Left colon (tissue), 2 donors: ENCODE measurements at places on chromosomes 13 and 19. TPM values are rescaled to one million over a fixed set of nuclear protein-coding genes. Genes with fewer than 3 reads are reported as not detected.

DNA sequence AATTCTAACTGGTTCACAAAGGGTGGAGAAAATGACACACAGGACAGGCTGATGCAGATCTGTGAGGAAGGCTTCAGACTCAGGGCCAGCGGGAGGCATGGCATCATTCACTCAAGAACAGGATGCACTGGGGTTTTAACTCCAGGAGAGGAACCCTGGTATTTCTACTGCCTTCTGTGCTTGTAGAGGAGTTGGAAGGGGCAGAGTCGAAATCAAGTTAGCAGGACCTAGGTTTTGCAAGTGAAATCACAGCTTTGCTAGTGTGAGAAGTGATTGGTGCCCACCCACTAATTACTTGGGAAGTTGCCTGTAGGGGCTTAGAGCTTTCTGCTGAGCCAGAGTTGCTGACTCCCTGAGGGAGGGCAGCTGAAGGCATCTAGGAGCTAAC lies 92.7 kb downstream of the AKAP11 start:
- no peak for DNase-seq

DNA sequence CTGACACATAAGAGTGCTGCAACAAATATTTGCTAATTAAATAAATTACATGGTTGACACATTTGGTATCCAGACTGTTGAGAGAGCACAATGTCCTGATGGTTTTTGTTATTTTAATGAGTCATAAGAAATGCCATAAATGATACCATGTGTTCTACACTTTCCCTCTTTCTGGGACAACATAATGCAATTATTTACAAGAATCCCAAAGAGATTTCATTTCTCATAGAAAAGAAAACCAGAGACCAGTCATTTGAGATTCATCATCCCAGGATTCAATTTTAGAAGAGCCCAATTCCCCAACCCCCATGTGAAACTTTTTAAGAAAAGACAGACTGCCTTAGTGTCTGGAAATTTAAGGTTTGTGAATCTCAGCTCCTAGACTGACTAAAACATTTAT lies 399.6 kb downstream of the DCT start:
- no peak for DNase-seq

DNA sequence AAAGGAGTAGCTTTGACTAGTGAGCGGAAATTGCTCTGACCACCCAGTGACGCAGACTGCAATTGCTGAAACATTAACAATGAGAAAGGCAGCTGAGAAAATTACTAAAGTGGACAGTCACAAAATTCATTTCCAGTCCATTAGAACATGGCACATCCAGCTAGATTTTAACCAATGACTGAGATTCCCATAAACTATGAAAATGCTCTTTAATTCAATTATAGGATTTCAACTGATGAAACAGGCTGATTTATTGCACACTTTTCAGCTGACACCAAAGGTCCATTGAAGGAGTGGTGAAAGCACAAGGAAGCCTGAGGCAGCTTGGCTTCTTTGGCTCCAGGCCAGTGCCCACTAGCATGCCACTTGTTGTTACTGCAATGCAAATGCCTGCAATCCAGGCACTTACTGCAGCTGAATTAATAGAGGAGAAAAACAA lies 933.4 kb downstream of the SLITRK6 start:
- DNase-seq = no peak

DNA sequence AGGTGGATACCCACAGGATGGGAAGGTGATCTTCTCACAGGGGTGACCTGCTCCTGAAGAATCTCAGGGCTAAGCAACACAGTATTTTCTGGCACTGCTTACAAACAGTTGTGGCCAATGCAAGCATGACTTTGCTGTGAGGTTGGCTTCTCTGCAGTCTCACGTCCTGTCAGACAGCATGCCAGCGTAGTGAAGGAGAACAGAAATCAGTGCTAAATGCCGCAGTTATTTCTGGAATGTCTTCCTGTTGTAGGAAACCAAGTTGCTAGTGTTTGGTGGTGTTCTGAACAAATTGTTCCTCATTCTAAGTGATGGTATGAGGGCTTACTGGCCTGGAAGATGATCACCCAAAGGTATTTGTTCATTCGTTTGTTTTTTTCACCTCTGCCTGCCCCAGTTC lies 320.1 kb downstream of the MTUS2 start:
- no peak for DNase-seq

- no peak for DNase-seq
Measured at GRCh38 chr13:96898646-96899254, 95.5 kb downstream of the OXGR1 start.

GRCh38 chr13:76160961-76161925 lies 525.1 kb downstream of the LMO7 start:
- DNase-seq = no peak

CCDC169 gene
- 0.61 TPM for total RNA-seq

DNA sequence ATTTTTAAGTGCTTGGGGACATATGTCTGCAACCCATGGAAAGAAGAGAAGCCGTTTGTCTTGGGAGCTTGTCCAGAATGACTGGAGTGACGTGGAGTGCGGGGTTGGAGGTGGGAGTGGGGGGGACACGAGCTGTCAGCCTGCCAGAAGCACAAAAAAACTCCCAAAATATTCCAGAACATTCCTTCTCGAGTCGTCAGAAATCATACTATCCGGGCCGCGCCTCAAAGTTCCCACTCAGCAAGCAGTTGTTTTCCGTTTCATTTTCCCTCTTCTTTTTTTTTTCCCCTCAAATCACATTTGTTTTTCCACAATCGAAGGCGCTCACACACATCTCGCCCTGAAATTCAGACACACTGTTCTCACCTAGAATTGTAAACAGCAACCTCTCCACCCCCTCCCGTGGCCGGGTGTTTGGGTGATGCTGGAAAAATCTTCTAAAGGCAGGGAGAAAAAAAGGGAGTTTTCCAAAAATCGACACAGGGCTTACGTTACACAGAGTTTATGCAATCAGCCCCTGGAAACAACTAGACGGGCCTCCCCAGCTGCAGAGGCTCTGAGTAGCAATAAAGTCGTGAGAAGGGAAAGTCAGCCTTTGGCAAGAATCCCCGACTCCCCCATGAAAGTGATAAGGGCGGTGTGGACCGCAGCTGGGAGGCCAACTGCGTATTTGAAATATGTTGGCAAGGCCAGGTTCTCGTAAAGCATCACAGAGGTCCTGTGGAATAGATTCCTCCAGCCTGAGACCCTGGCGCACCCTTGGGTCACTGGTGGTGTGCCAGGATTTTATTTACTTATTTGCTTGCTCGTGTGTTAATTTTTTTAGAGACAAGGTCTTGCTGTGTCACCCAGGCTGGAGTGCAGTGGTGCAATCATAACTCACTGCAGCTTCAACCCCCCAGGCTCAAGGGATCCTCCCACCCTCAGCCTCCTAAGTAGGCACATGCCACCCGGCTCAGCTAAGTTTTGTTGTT lies 31.2 kb upstream of the KLF2 start:
- peak; percentile 72 for DNase-seq

DNA sequence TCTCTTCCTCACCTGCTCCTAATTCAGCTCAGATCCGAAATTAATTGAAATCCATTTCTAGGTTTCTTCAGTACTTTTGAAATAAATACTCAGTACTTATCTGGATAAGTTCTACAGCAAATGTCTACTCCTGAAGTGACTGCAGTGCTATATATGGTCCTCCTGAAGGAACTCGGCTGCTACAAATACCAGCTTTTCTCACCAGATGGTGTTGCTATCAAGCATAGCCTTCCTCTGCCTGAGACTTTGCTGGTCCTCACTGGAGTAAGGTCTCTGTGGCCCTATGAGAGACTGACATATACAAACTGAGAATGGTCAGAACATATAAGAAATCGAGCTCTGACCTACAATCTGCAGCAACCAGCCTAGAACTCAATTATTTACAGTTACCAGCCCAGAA lies 161.6 kb downstream of the NDFIP2 start:
- no peak for DNase-seq

C19orf18 gene
- 0.47 TPM for total RNA-seq

DNA sequence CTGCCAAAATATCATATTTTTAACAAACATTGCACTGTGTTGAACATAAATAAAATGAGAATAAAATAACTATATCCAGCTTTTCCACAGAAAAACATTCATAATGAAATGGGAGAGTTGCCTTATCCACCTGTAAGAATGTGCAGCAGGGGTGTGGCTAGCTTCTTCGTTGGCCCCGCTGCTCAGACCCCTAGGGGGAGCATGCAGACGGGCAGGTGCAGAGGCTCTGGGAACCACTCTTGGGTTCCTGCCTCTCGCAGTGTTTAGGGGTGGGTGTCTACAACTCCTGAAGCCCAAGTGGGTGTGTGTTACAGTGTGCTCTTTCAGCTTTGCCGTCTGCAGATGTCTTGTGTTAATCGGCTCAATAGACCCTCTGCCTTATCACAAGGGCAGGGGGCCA lies 121.7 kb downstream of the SLITRK5 start:
- no peak for DNase-seq

DNA sequence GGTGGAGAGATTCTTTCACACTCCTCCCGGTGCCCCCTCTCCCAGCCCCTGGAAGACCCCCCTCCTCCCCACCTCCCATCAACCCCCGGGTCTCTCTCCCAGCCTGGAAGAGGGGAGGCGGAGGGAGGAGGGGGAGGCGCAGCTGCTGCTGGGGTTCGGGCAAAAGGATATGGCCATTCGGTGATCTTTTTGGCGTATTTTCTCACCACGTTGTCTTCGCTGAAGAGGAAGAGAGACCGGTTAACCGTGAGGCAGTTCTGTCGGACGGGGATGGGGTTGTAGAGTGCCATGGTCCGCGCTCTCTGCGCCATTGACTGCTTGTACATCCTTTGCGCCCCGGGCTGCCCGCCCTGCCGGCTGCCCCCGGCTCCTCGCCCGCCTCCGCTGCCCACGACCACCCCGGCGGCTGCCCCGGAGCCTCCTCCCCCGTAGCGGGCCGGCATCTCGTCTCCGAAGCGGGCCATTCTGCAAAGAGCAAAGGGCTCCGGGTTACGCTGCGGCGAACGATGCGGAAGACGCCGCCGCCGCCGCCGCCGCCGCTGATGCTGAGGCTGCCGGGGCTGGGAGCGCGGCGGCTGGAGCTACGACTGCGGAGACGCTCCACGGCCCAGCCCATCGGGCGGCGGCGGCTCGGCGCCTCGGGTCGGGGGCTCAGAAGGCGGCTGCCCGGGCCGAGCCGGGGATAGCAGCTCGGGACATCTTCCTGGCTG lies 363 bp downstream of the CACNA1A start:
- no peak for DNase-seq

ZNF726 gene
- total RNA-seq = 2.2 TPM

DNA sequence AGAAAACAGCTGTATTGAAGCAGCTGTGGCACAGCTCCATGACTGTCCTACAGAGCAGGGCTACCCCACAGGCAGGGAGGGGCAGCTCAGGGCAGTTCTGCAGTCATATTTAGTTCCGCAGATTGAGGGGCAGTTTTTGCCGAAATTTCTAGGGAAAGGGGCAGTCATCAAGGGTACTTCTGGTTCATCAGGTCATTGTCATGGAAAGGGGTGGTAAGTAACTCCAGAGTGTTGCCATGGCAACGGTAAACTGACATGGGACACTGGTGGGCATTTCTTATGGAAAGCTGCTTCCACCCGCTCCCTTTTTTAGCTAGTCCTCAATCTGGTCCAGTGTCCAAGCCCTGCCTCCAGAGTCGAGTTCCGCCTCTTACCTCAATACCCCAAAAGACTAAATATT lies 702.8 kb downstream of the LIG4 start:
- no peak for DNase-seq

ERICH6B gene
- not detected for total RNA-seq

DMKN gene
- 8.8 TPM for total RNA-seq

DNA sequence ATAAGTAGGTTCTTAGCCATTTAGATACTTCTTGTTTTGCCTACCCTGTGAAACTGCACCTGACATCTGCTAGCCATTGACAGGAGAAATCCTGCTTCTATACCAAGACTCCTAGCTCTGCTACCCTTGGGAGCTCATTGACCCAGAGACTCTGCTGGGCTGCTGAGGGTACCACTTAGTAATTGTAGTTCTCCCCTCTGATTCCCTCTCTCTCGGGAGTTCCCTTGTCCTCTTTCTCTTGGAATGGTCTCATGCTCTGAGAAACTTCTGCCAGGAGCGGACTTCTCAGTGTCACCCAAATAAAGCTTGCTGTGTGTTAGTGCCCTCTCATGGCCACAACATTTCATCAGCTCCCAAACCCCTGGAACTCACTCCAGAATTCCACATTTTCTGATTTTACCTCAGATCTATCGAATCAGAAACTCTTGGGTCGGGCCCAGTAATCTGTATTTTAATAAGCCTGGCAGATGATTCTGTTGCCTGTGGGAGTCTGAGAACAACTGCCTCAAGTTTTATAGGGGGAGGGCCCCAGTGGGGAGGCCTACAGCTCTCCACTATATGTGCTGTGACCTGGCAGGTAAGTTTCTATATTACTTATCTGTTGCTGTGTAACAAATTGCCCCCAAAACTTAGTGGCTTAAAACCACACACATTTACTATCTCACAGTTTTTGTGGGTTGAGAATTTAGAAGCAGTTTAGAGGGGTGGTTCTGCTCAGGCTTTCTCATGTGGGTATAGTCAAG lies 221.1 kb downstream of the TDRD3 start:
- DNase-seq = no peak

LILRA1 gene
- total RNA-seq = not detected

DNA sequence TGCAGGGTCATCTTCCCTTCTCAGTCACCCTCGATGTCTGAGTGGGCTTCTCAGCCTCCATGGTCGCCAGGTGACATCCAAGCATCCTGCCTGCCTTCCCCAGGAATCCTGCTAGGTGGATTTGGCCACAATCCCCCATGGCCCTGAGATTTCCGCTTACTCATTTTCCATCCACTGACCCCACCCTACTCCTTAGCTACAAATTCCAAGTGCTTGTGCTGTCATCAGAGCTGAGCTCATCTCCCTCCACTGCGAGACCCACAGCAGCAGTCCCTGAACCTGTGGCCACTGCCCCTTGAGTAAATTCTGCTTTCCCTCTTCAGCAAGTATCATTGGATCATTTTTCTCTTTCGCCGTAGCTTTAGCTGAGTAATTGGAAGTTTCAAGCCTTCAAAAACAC lies 90.5 kb upstream of the ANKRD10 start:
- no peak for DNase-seq

DNA sequence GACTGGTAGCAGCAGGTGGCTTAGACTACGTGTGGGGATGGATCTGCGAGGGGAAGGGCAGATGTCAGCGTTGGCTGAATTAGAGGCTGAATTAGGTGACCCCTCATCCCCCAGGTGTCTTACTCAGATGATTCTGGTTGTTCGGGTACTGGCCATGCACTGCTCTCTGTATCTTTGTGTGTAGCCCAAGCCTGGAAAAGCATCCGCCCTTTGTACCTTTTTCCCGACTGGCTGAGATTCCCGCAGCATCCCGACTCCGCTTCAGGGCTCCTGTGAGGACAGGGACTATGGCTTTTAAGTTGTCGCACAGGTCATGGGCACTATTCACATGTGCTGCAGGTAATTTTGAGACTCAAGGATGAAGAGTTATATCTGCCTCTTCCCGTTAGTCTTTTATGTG lies 7.2 kb downstream of the TFDP1 start:
- DNase-seq = no peak

DNA sequence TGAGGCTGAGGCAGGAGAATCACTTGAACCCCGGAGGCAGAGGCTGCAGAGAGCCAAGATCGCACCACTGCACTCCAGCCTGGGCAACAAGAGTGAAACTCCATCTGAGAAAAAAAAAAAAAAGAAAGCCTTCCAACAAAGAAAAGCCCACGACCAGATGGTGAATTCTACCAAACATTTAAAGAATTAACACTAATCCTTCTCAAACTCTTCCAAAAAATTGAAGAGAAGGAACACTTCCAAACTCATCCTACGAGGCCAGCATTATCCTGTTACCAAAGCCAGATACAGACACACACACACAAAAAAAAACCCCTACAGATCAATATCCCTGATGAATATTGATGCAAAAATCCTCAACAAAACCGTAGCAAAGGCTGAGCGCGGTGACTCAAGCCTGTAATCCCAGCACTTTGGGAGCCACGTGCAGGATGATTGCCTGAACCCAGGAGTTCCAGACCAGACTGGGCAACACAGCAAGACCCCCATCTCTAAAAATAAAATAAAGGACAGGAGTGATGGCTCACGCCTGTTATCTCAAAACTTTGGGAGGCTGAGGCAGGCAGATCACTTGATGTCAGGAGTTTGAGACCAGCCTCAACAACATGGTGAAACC lies 6.2 kb upstream of the EVI5L start:
- DNase-seq = no peak
